ENCODE measurements at places on chromosomes 1 and 21.

DNA sequence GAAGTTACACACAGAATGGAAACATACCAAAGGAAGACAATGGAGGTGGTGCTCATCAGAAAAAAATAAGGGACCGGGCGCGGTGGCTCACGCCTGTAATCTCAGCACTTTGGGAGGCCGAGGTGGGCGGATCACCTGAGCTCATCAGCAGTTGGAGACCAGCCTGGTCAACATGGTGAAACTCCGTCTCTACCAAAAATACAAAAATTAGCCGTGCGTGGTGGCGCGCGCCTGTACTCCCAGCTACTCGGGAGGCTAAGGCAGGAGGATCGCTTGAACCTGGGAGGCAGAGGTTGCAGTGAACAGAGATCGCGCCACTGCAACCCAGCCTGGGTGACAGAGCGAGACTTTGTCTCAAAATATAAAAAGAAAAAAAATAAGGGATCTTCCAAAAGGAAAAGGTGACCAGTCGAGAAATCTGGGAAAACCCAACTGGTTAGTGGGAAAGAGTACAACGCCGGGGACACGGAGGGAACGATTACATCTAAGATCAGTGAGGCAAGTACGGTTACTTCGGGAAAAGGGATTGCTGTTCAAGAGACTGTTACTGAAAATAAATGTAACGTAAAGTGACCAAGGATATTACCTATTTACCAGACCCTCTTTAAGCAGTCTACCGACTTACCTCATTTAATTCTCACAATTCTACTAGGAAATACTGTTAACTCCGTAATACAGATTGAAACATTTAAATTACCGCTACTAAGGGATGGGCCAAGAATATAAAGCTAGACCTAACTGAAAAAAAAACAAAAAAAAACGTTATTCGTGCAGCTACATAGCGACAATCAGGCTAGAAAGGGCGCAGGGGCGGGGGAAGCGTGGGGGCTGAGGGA lies 822 bp downstream of the CCT3 start:
- no peak for DNase-seq

DNA sequence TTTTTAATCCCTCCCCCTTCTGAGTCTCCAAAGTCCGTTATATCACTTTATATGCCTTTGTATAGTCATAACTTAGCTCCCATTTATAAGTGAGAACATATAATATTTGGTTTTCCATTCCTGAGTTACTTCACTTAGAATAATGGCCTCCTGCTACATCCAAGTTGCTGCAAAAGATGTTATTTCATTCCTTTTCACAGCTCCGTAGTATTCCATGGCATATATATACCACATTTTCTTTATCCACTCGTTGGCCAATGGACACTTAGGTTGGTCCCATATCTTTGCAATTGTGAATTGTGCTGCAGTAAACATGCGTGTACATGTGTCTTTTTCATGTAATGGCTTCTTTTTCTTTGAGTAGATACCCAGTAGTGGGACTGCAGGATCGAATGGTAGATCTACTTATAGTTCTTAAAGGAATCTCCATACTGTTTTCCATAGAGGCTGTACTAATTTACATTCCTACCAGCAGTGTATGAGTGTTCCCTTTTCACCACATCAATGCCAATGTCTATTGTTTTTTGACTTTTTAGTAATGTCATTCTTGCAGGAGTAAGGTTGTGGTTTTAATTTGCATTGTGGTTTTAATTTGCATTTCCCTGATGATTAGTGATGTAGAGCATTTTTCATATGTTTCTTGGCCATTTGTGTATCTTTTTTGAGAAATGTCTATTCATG lies 12.3 kb downstream of the MAN1C1 start:
- no peak for DNase-seq

GRCh38 chr1:231460614-231461013 lies 38.5 kb upstream of the EGLN1 start:
- DNase-seq: no peak

DNA sequence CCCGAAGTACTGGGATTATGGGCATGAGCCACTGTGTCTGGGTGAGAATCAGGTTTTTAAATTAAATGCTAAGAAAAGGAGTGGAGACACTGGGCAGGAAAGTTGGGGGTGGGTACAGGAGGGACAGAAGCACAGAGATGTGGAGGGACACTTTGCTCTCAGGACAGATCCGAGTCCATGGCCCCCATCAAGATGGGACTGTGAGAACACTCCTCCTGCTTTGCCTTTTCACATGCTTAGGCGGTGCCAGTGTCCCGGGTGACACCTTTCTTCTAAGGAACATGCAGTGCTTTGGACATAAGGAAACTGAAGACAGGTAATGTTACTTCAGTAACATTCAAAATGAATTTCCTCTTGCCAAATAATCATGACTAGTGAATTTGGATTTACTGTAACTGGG lies 16.7 kb downstream of the SLC25A33 start:
- no peak for DNase-seq

DNA sequence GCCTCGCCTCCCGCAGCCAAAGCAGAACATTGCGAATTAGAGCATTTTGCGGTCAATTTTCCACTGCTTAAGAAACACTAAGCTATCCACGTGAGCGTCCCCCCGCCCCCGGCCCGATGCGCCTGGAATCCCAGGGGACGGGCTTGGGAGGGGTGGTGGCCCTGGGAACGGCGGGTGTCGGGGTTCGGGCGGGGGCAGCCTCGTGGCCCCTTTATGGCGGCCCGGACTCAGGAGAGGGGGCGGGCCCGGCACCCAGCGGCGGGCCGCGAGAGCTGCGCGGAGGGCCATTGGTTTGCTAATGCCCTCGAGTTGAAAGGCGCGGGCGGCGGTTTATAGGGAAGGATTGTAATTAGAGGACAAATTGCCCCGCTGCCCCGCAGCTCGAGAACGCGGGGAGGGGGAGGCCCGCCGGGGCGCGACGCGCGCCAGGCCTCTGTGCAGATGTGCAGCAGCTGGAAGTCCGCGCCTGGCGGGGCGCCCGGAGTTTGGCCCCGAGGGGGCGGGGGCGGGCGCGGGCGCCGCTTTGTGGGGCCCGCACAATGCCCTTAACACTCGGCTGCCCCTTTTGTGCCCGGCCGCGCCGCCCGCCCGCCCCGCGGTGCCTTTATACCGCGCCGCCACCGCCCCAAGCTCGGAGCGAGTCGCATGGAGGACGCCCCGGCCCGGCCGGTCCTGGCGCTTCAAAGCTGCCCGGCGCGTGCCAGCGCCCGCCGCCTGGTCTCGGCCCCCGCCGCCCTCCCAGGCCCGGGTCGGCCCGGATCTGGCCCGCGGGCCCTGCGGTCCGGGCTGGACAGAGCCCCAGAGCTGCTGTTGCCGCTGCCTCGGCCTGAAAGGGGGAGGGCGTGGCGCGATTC lies 1.9 kb upstream of the HES3 start:
- no peak for DNase-seq

DNA sequence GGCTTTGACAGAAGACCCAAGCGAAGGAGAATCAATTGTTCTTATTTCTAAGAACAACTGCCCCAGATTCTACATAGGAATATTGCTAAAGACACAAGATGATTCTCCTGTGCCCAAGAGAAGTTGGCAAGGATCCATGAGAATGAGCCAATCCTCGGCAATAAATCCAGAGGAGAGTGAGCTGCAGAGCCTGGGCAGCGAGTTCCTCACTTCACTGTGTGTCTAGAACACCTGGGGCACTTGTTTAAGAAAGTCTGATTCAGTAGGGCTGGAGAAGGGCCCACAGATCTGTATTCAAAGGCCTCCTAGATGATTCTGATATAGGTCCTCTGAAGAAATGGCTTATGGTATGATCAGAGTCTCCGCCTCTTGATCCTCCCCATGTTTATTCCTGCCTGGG lies 31.8 kb downstream of the GADD45A start:
- no peak for DNase-seq

DNA sequence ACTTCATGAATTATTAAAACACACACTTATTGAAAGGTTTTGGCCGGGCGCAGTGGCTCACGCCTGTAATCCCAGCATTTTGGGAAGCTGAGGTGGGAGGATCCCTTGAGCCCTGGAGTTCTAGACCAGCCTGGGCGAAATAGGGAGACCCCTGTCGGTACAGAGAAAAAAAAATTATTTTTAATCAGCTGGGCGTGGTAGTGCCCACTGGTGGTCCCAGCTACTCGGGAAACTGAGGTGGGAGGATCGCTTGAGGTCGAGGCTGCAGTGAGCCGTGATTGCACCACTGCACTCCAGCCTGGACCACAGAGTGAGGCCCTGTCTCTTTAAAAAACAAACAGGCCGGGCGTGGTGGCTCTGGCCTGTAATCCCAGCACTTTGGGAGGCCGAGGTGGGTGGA lies 1.7 kb downstream of the GABPB2 start:
- no peak for DNase-seq

DNA sequence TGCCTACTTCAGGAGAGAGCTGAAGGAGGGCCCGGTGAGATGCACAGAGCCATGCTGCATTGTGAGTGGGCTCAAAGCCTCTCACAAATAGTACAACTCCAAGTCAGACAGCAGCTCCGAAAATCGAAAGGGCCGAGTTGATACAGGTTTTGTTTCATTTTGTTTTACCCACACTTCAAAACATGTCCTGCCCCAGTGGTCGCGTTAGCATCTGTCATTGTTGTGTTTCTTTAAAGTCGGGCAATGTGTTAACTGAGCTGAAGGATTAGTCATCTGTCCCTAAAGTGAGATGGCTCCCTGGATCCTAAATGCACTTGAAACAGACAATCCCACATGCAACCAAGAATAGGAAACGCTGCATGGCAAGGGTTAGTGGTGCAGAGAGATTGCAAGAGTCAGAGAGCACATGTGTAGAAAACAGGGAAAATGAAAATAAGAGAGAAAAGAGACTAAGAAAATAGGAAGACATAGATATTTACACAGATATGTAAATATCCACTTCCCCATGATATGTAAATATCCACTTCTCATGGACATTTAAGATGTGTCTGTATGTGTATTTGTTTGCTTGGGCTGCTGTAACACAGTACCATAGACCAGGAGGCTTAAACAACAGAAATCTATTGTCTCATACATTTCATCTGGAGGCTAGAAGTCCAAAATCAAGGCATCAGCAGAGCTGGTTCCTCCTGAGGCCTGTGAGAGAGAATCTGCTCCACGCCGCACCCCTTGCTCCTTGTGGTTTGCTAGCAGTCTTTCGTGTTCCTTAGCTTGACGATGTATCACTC lies 131.4 kb upstream of the RAB4A start:
- no peak for DNase-seq

DNA sequence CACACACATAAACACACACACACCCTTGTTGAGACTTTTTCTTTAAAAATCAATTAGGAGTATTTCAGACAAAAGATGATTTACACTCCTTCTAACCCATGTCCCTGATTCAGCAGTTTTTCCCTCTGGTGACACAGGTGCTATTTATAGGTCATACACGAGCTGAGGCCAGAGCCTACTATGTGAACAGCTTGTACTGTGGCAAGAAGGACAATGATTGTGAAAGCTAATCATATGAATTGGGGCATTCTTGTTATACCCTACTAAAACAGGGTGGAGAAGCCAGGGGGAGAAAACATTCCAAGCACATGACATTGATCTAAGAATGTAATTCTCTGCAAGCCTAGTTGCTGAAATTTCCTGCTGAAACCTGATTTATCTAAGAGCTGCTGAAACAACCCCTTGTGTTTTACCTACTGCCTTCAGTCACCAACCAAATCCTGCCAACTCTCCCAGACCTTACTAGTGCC lies 60.3 kb downstream of the XCL1 start:
- no peak for DNase-seq

GRCh38 chr1:86434059-86434458 lies 10.1 kb downstream of the CLCA2 start:
- no peak for DNase-seq

DNA sequence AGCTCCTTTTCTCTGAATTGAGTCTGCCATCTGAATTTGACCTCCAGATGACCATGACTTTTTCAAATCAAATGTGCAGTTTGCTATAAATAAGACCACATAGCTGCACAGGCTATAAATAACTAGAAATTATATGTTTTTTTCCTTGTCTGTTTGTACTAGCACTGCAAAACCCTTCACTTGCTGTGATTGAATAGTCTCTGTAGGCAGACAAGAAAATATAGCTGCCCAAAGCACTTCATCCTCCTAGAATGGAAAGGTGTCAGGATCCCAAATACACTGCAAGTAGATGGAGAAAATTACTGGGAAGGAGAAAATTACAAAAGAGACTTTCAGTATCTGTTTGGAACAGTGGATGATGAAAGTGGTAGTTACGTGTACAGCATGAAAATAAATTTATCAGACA lies 175.8 kb downstream of the APP start:
- no peak for DNase-seq

All from C1 segment of cervical spinal cord (tissue), 14 donors.